Activated CD8-positive, alpha-beta memory T cell treated with anti-CD3 and anti-CD28 coated beads, Interleukin-2, amount 10 ng/mL, durations not matched to agents 7 days and 5 days (primary cell): ENCODE measurements at places on chromosomes 7 and 10. TPM values are rescaled to one million over a fixed set of nuclear protein-coding genes. Genes with fewer than 3 reads are reported as not detected.

- DNase-seq, result no peak
Observed at GRCh38 chr10:13567030-13567429, 19.7 kb upstream of the PRPF18 start.

GRCh38 chr7:75584354-75584753 lies 92.2 kb downstream of the SPDYE5 start:
- DNase-seq, result no peak

DNA sequence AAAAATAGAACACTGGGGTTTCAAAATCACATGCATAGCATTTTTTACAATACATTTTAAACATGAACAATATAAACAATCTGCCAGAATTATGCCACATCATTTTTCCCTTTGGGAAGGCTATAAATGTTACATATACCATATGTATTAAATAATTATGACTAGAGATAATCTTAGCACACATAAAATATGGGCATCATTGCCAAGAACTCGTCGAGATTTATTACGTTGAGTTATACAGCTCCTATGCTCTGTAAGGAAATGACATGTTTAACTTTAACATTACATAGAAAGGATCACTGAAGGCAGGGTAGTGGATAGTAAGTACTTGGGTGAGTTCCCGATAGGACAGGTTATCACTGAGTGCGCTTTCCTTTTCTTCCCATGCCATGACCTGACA lies 267.8 kb downstream of the PARD3 start:
- DNase-seq, result no peak

DRGX gene
- not detected for total RNA-seq

- DNase-seq, result no peak
Observed at GRCh38 chr10:90856964-90857634, 740 bp downstream of the HTR7 start.

- DNase-seq, result no peak
Observed at GRCh38 chr7:3949242-3949640, 648.2 kb downstream of the SDK1 start.

DNA sequence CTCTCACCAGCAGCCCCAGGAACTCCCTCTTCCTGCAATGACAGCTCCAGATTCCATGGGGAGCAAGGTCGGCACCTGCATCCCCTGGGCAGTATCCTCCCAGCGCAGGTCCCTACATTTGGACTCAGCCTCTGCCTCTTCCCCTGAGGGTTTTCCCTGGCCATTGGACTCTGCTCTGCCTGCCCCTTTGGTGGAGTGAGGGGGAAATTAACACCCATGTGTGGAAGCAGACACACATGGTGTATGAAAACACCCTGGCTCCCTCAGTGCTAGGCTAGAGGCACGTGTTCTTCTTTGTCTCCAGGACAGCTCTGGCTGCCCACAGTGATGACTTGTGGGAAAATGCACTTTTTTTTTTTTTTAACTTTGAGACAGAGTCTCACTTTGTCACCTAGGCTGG lies 8.4 kb downstream of the PRF1 start:
- DNase-seq, result peak; percentile 40

- DNase-seq, result no peak
Observed at GRCh38 chr7:46810986-46811385, 770.9 kb downstream of the TNS3 start.

PTPRN2 gene
- total RNA-seq, result 3.2 TPM

LLCFC1 gene
- not detected for total RNA-seq

DNA sequence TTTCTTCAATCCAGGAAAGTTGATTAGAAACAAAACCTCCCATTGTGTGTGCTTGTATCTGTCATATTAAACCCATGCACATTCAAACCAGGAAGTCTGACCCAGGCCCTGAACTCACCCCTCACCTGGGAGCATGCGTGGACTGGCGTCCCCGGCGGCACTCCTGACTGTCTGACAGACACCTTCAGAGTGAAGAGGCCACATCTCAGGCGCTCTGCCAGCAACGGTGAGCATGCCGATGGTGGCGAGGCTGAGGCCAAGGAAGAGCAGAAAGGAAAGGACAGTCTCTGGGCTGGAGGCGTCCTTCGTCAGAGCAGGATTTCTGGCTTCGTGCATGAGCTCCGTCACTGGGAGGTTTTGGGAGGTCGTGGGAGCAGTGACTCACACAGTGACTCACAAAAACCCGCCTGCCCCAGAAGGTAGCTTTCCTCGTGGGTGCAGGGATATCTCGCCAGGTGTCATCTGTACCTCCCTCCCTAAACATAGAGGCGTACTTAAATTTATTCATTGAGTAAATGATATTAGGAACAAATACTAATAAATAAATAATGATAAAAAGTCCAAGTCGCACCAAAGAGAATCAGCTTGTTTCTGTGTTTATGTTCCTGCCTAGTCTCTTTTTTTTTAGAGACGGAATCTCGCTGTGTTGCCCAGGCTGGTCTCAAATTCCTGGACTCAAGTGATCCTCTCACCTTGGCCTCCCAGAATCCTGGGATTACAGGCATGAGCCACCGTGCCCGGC lies 13.5 kb downstream of the IQCE start:
- DNase-seq, result no peak

A1CF gene
- not detected for total RNA-seq
